M059J (cell line): ENCODE measurements at places on chromosomes 5 and 9.
A peak's percentile ranks its signal among the peaks of the same experiment; 100 is the strongest.

DNA sequence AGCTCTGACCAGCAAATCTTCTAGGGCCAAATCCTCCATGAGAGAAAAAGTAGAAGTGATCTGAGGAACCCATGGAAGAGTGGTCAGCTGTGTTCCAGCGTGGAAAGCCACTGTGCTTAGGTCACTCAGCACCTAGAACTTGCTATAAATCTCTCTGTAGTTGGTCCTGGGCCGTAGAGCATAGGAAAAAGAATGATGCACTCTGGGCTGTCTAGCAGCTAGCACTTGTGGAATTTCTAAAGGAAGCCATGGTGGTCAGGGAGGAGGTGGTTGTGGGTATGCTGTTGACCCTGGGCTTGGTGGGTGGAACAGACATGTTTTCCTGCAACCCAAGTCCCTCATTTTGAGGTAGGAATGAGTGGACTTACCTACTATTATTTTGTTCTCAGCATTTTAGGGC is 48.1 kb downstream of the GGTA1 start:
- no peak for DNase-seq

- no peak for DNase-seq
Measured at GRCh38 chr9:124454791-124455443, 4.7 kb downstream of the ADGRD2 start.

DNA sequence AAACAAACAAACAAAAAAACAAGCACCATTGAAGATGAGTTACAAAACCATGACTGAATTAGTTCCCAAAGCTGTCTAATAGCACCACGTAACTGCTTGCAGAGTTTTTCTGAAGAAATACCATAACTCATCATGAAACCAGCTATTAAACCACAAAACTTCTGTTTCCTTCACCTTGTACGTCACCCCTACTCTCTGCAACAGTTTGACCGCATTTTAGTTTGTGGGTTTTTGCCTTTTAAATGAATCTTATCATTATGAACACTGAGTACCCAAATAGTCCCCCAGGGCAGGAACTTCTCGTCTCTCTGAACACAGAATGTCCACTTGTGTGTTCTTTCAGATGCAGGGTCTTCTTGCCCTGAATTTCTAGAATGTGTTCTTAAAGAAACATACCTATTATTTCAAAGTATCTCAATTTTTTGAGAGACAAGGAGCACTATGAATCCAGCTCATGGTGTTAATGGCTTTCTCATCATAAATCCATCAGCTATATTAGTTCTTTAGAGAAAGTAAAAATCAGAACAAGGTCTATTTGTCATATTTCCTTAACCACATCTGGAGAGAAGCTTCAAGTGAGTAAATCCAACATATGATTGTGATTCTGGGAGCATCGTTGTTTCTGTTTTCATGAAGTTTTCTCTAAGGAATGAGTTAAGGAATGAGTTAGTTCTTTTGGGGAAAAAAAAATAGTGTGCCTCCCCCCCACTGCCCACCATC is 210.6 kb downstream of the AUH start:
- peak; percentile 99 for DNase-seq

DNA sequence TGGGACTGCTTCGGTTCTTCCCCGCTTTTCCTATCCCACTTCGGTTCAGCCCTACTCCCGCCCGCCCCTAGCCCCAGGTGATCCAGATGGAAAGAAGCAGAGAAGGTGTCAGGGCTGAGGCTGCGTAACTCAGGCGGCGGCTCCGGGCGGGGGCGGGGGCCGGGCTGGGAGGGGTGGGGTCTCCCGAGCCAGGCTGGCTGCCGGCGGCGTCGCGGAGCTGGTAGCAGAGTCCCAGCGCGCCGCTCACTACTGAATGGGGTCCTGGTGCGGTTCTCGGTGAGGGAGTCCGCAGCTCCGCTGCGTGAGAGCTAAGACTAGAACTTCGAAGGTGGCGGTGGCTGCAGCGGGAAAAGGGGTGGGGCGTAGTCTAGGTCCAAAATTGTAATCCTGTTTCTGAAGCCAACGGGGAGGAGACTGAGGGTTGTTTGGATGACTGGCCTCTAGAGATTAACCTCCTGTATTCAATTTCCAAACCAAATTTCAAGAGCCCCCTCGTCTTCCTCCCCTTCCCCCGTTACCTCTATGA is 1.4 kb downstream of the PRR16 start:
- DNase-seq: peak; percentile 80

GRCh38 chr5:67165526-67166459 is 30.8 kb downstream of the CD180 start:
- DNase-seq: peak; percentile 67

- DNase-seq: no peak
Measured at GRCh38 chr9:137919649-137920141, 42.1 kb downstream of the CACNA1B start.

- no peak for DNase-seq
Measured at GRCh38 chr9:113160571-113160970, 9.8 kb downstream of the SLC31A2 start.

GRCh38 chr9:127970401-127971313 is 10.1 kb downstream of the EEIG1 start:
- DNase-seq: no peak

GRCh38 chr5:63286724-63287123 is 675.5 kb downstream of the HTR1A start:
- no peak for DNase-seq

DNA sequence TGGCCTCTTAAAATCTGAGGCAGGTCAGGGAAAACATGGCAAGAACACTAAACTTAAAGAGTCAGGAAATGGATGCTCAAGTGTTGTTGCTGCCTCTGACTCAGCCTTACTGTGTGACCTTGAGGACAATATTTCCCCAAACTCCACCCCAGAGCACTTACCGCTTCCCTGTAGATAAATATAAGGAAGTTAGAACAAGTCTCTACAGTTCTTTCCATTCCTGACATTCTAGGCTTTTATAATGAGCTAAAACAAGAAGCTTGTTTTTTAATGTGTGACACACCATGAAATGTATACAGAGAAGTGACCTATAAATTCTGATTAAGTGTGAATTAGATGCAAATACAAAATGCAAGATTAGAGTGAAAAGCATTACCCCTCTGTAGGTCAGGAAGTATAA is 129.3 kb downstream of the GRIA1 start:
- peak; percentile 74 for DNase-seq

GRCh38 chr5:155746367-155747038 is 580.5 kb upstream of the SGCD start:
- no peak for DNase-seq

DNA sequence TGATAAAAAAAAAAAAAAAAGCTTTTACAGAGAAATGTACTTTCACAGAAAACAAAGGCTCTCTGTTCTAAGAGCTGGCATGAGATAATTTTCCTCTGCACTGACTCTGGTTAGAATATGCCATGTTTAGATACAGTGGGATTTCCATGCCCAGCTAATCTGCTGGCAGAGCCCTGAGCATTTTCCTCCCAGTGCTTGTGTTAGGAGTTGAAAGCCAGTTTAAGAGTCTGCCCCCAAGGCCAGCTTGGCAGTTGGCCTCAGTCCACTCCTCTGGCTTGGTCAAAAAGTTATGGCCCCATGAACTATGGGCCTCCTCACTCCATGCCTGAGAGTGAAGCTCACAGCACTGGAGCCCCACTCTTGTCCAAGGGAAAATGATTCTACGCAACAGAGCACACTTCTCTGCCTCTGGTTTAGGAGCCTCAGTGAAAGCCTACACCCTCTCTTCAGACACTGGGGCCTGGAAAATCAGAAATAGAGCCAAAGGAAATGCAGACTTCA is 21.9 kb downstream of the MOCS2 start:
- DNase-seq: no peak

DNA sequence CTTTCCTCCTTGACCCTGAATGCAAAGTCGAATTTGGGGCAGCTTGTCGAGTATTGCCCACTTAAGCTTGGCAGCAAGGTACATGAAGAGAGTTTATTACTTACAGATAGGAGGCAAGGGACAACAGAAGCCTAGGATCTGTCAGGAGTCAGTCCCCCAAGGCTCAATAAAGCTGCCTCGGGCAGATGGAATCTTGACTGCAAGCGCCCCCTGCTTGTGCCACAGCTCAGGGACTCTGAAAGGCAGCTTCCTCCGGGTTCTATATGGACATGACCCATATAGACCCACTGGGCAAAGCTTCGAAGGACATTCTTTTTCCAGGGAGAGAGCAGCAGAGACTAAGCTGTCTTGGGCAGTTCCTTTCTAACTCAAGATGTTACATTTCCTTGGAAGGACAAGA is 971.5 kb downstream of the EFNA5 start:
- no peak for DNase-seq

DNA sequence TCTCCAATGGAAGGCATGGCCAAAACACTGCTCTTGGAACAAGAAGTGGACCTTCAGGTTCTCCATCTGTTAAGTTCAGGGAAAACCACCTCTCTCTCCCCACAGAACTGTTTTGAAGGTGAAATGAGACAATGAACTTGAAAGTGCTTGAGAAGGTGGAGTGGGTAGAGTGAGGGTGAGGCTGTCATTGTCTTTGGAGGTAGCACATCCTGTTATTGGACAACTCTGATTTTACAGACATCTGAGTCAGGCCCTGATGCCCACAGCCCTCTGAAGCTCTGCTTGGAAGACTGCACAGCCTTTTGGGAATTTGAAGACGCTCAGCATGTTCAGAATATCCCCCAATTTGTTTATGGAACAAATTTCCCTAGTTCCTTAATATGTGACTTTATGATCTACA is 27.6 kb upstream of the TEX48 start:
- DNase-seq: no peak

DNA sequence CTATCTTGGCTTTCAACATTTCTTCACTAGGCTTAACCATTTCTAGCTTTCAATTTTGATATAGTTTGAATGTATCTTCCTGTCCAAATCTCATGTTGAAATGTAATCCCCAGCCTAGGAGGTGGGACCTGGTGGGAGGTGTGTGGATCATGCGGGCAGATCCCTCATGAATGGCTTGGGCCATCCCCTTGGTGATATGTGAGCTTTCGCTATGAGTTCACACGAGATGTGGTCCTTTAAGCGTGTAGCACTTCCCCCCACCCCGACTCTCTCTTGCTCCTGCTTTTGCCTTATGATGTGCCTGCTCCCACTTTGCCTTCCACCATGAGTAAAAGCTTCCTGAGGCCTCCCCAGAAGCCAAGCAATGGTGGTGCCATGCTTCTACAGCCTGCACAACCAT is 40.6 kb downstream of the PHAX start:
- DNase-seq: no peak

DNA sequence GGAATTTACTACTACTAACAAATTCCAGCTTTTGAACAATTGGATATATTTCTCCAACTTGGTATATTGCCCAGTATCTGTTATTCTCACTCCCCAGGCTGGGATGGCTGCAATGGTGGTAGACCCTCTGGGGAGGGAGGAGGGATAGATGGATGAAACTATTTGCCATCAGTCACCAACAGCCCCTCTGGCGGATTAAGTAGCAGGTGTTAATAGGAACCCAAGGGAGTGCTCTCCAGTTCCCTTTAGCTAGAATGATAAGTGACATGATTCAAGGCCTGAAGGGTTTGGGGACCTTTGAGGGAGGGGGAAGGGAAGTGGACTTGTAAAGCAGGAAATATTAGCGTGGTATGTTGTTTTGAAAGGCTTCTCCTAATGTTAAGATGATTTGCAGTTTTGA is 824.0 kb upstream of the ARRDC3 start:
- DNase-seq: no peak

DNA sequence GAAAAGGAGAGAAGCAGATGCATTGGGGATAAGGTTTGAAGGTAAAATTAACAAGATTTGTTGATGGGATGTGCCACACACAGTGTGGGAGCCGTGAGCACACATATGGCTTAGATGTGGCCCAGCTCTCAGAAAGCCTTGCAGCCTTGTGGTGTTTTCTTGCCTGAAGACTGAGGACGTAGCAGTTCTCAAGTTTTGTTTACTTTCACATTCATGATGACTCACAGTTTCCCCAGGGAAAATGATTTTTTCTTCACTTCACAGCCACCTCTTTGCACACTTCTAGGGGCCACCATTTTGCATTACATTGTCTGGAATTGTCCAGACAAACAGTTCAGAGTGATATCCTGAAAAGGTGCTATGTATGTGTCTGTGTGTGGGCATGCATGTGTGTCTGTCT is 126.2 kb downstream of the BASP1 start:
- peak; percentile 93 for DNase-seq

DNA sequence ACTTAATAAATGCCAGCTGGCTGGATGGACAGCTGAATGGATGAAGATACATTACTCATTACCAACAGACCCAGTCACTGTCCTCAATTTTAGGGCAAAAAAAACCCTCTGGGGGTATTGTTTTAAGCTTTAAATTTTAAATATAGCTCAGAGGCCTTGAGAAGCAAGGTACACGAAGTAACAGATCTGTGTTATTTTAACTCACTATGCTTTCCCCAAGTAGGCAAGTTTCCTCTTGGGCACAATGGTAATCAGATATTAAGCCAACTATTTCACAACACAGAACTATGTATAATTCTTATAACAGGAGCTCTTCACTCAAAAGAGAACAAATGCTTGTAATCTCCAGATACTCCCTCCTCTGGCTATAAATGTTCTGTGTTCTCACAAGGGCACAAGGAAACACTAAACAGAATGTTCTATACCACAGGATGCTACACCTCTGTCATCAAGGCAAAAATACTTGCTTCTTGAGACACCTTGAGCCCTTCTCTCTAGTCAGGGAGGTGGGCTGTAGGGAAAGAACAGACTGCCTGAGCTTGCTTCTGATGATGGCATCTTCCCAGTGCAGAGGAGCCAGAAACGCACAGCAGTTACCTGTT is 443.8 kb downstream of the SPOCK1 start:
- DNase-seq: no peak

DNA sequence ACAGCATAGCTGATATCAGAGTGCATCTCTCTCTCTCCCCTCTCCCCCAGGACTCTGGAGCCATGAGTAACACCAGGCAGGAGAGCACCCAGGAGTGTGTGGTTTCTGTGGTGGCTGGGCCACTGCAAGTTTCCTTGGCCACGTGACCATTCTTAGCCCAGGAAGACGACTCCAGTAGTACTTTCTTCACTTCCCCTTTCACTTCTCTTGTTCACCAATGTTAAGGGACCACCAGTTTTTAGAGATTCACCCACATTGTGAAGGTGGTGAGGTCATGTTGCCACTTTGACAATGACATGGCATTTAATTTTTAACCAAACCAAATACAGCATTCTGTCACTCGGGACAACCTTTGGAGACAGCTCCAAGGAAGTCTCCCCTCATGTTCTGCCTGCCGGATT is 17.9 kb upstream of the DAPK1 start:
- peak; percentile 97 for DNase-seq

GRCh38 chr9:34985311-34985899 is 4.1 kb upstream of the DNAJB5 start:
- DNase-seq: peak; percentile 61

DNA sequence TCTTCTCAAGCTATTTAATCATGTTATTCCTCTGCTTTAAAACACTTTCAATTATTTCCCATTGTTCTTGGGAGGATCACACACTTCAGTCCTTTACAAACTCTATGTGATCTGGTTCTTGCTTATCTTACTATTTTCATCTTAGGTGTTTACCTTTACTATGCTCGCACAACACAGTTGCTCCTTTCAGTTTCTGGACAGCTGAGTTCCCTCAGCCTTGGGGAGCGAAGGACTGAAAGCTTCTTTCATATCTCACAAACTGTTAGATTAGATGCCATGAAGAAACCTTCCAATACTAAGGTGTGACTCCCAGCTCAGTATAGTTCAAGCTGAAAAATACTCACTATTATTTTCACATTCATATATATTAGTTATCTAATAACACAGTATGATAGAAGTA is 117.9 kb downstream of the CDC42SE2 start:
- DNase-seq: no peak

GRCh38 chr5:154479160-154479943 is 1.3 kb upstream of the HAND1 start:
- DNase-seq: no peak

- DNase-seq: no peak
Measured at GRCh38 chr5:155023320-155023719, 9.8 kb downstream of the KIF4B start.

- no peak for DNase-seq
Measured at GRCh38 chr9:121997791-121998190, 95.3 kb downstream of the TTLL11 start.

- peak; percentile 29 for DNase-seq
Measured at GRCh38 chr9:120043448-120043847, 536.5 kb downstream of the CDK5RAP2 start.
